ENCODE measurements at places on chromosomes 11 and 22.

DNA sequence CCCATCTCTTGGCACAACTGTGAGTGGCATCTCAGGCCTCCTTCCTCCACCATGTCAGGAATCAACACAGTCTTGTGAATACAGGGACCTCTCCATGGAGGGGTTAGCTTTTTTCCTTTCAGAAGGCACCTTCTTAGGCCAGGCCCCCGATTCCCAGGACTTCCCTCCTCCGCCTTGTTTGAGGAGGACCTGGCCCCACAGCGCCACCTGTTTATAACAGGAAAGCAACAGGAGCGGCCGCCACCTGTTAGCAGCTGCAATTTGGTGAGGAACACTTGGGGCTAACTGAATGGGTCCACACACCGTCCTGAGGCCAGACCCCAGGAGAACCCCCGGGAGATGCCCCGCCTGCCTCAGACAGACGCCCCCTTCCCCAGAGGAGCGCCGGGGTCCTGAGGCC is 3.8 kb upstream of the PKP3 start:
- no peak for DNase-seq

DNA sequence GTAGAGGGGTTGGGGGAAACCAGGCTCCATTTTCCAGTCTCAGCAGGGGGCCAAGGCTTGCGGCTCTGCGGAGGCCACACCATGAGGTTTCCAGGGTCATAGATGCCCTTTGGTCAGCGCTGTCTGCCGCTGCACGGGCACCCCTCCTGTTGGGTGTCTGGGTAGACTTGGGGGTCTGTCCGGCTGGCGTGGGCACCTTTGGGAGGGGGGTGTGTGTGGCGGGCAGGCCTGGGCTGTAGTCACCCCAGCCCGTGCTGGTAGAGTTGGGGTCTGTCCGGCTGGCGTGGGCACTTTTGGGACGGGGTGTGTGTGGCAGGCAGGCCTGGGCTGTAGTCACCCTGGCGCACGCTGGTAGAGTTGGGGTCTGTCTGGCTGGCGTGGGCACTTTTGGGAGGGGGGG is 18.6 kb downstream of the LSP1 start:
- DNase-seq: no peak

DNA sequence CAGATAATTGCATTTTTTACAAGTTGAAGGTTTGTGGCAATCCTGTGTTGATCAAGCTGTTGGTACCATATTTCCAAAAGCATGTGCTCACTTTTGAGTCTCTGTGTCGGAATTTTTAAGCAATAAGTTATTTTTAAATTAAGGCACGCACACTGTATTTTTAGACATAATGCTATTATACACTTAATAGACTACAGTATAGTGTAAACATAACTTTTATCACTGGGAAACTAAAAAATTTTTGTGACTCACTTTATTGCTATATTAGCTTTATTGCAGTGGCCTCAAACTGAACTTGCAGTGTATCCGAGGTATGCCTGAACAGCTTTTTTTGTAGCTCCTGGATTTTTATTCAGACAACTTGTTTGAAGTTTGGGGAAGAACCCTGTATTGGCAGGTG is 31.3 kb upstream of the RRM1 start:
- no peak for DNase-seq

DNA sequence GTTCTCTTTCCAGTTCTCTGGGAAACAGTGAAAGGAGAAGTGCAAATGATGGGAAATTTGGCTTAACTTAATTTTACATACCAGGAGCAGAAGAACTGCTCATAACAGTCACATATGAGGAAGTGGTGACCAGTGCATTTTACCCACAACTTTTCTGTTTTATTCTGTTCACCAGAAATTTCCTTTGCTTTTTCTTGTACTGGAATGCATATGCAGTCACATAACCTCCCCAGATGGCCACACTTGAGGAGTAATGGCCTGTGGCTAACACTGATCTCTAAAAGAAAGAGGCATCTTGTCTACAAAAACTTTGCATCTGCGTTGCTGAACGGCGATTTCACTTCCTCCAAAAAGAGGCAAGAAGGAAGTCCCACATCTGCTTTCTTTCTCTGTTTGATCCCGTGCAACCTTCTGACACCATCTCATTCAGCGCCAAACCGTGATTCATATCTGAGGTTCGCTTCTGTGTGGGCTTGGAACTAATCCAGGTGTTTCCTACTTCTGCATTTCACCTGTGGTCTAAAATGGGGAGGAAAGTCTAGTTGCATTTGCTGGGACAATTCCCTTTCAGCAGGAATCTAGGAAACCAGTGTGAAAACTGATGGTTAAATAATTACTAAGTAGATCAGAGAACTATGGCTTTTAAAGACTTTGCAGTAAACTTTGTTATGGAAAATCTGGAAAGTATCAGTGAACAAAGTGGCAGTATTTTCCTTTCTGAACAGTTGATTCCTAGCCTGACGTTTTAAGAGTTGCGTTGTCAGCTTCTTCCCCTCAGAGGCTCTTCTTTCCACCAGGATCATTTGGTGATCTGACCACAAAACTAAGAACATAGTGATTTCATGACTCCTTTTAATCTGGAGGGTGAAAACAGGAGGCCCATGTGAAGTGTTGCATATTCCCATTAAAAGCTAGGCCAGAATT is 4.2 kb upstream of the MPEG1 start:
- DNase-seq: peak; percentile 86

DNA sequence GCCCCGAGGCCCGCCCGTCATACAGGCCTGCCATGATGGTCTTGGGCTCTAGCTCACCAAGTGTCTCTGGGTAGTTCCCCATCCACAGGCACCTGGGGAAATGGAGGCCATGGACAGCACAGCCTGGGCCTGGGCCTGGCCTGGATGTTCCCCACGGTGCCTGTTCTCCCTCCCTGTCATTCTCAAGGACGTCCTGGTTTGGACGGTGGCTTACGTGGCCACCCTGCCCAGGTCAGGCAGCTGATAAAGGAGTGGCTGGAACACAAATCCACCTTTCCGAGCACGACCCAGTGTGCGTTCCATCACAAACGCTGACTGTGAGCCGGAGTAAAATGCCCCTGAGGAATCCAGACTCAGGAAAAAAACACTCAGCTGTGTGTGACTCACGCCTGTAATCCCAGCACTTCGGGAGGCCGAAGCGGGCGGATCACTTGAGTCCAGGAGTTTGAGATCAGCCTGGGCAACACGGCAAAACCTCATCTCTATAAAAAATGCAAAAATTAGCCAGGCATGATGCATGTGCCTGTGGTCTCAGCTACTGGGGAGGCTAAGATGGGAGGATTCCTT is 41.2 kb upstream of the TESMIN start:
- DNase-seq: no peak

Measured in stimulated activated naive B cell treated with anti-CD40 and anti-IgM and Interleukin-4, amounts not matched to agents 10 μg/mL and 1 μg/mL and 100 μg/mL, for 72 hours (primary cell).